HEK293T (cell line): ENCODE measurements at places on chromosomes 4 and X.

- no peak for DNase-seq
These were observed 490.0 kb downstream of the CENPC start for GRCh38 chr4:67055319-67055718.

GRCh38 chr4:14850455-14851097 lies 151.7 kb upstream of the CPEB2 start:
- no peak for DNase-seq

GRCh38 chr4:176548571-176548970 lies 228.8 kb downstream of the SPCS3 start:
- DNase-seq: no peak

- DNase-seq: peak; percentile 82
These were observed 196.2 kb downstream of the SNCA start for GRCh38 chr4:89640620-89641366.
